ENCODE measurements at places on chromosomes 7 and 10.

GRCh38 chr7:148815612-148816011 is 68.5 kb downstream of the EZH2 start:
- DNase-seq = no peak

DNA sequence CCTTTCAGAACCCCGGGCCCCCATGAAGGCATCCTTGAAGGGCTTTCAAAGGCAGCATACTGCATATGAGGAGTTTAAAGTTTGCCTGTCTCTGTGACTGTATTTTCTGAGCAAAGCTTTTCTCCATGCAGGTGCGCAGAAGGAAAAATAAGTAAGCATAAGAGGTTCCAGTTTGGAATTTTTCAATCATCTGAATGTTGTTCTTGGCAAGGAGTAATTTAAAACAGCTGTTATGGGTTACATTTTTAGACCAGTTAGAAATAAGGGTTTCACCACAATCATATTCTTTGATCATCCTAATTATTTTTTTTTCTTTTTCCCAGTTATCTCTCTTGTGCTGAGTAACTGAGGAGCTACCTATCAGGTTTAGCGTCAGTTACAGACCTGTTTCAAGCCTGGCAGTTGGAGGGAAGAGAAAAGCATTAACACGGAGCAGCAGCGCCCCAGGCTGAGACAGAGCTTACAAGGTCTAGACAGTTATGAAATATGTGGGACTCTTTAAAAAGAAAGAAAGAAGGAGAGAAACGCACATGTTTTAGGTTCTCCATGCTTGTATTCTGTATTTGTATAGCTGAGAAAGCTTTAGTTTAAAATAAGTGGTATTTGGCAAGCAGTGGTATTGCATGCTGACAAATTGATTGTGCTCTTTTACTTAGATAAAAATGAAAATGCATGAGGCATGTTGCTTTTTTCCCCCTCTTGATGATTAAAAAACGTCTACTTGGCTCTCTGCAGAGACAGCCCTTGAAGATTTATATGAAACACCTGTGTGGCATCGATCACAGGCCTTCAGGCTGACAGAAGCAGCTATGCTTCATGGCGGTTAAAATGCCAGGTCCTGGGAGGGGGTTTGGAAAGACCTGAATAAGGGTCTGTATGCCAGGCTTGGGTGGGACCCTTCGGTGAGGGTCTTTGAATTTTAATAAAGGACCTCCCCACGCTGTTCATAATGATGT is 157.6 kb downstream of the GRK5 start:
- DNase-seq = no peak

- no peak for DNase-seq
These were observed 305.8 kb upstream of the GNAI1 start for GRCh38 chr7:79828866-79829265.

DNA sequence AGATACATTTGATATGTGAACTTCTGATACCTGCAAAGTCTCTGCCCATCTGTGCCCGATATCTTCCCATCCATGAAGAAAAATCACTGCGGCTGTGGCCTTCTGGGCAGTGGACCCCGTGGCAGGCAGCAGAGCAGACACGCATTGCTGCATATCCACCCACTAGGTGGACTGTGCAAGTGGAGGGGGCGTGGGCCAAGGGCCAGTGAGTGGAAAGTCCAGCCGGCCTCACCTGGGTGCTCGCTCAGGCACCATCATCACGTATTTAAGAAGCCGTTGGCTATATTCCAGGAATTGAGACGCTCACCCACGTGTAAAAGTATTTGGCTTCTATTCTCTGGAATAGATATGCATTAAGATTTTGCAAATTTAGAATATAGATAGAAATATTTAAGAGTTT is 30.8 kb upstream of the SLC13A1 start:
- no peak for DNase-seq

GRCh38 chr10:74067373-74068352 is 69.7 kb downstream of the VCL start:
- DNase-seq = no peak

- DNase-seq = no peak
These were observed 24.2 kb downstream of the FAM3C start for GRCh38 chr7:121371883-121372282.

GRCh38 chr10:70777063-70777875 is 7.9 kb downstream of the TBATA start:
- no peak for DNase-seq

GRCh38 chr7:36109013-36109627 is 43.9 kb upstream of the EEPD1 start:
- no peak for DNase-seq
